Esophagus squamous epithelium (tissue), 5 donors: ENCODE measurements at places on chromosomes 11 and 22.

- no peak for DNase-seq
Measured at GRCh38 chr11:70647188-70648166, 249.1 kb downstream of the CTTN start.

DNA sequence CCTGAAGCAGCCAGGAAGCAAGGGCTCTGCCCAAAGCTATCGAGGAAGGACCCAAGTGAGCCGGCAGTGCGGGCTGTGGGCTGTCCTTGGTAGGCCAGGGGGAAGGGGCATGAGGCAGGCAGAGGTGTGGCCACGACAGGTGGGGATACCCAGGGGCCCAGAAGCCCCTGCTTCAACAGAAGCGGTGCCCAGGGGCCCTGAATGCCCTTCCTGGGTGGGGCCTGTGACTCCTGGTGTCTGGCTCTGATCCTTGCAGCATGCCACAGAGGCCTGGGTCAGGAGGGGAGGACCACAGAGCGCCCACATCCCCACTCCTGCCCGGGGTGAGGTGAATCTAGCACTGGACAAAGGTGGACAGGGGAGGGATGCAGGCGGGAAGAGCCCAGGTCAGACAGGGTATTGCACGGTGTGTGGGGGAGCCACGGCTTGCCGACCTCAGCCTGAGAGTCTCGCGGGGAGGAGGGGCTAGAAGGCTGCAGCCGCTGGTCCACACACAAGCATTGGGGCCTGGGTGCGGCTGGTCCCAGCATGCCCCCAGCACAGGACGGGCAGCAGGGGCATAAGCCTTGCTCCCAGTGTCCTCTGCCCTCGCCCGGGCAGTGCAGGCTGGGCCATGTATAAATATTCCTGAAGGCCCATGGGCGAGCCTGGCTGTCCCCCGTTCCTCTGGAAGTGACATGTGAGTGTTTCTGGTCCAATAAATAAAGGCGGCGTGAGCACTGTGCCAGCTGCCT is 19.0 kb downstream of the MAFF start:
- no peak for DNase-seq

DNA sequence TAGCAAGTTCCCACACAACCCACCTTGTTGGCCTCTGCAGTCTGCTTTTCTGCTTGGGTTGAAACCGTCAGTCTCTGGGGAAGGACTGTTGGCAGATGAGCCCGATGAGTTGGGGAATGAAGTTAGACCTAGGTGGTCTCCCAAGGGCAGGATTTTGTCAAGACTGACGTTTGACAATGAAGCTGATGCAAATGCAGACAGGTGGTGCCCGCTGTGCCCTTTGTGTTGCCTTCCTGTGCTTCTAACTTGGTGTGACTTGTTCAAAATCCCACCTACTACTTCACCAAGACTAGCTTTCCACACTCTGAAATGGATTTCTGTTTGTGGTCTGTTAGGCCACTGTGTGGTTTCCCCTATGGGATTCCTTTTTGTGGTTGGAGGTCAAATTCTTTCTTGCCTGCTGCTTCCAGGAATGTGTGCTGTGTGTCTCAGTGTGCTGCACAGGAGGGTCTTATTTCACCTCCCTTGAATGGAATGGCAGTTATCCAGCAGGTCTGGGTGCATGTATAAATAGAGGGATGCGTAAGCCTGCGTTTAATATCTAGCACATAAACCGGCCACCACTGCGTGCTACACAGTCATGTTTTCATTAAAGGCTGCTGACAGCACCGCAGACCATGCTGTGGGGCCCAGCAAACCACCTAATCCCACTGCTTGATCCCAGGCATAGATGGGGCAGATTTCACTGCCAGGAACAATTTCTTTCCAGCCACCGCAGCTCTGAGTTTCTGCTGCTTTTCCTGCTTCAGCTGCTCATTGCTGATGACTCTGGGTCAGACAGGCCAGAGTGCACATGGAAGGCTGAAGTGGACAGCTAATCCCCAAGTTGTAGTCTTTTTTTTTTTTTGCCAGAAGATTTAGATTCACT is 44.8 kb downstream of the ADAMTS8 start:
- no peak for DNase-seq

GRCh38 chr11:44624761-44625221 is 59.3 kb downstream of the CD82 start:
- DNase-seq = no peak

DNA sequence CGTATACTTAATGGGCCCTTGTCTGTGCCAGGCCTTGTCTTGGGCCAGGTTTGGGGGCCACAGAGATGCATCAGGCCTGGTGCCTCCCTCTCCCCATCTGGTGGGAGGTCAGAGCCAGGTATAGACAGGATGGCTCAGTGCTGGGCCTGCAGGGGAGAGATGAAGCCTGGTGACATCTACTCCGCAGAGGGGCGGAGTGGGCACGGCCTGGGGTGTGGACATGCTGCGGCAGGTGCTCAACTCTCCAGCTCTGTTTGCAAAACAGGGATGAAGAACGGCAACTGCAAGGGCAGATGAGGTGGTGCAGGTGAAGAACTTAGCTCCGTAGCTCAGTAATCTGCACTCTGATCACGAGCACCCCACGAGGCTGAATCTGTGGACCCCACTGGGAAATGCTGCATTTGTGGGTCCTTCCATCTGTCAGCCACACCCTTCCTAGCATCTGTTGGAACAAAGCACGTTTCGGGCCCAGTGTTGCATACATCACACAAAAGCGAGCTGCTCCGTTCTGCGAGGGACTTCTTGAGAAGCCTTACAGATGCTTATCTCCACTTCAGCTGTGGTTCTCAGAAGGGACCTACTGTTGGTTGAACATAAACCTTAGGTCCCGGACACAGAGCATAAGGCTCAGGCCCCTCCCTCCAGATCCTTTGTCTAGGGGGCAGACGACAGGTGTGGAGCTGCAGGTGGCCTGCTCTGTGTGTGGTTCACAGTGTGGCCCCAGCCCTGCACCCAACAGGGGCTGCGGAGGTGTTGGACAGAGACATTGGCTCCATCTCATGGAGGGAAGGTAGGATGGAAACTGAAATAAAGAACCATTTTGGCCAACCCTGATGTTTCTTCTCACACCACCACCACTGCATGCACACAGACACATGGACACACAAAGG is 78.3 kb downstream of the LRRC32 start:
- DNase-seq = no peak

DNA sequence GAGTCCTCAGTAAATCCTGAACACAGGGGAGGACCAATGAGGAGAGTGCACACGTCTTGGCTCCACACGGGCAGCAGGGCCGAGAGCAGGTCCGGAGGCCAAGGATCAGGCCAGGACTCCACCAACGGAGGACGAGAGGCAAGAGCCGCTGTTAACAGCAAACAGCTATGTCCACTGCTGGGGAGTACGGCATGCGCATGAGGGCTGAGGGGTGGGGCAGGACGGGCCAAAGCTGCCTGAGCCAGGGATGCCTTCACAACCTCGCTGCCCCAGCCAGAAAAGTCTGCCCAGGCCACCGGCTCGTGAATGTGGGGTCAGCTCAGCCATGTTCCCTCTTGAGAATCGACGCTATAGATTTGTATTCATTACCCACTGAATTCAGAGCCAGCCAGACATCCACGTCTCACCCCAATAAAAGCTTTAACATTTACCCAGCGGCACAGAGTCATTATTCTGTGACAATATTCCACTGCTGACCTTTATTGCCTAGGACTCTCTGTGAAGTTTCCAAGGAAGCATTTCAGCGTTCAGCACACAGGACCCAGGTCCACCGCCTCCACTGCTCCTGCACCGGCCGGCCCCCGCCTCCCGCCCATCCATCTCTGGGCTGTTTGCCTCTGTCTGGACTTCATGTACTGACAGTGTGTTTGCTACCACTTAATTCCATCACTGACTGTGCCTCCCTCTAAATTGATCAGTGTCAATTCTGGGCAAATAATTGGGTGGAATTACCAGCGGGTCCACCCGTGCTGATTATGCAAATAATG is 384.9 kb downstream of the SHANK2 start:
- no peak for DNase-seq

GRCh38 chr11:45801723-45802315 is 3.1 kb upstream of the SLC35C1 start:
- no peak for DNase-seq

- DNase-seq = no peak
Measured at GRCh38 chr22:42217752-42218280, 52.6 kb downstream of the TCF20 start.

DNA sequence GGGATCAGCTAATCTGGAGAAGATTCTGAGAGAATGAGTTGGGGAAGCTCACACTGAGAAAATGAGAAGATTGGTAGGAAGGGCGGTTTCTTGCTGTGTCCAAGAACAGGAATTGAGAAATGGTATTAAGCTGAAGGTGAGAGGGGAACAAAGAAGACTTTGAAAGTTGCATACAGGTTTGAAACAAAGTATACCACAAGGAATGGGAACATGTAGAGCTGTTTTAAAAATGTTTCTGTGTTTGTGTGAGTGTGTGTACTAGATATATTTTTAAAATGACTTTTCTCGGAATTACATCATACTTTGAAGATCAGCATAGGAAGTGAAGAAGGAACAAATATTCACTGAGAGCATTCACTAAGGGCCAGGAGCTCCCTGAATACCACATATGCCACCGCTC is 24.4 kb upstream of the IZUMO1R start:
- DNase-seq = no peak

DNA sequence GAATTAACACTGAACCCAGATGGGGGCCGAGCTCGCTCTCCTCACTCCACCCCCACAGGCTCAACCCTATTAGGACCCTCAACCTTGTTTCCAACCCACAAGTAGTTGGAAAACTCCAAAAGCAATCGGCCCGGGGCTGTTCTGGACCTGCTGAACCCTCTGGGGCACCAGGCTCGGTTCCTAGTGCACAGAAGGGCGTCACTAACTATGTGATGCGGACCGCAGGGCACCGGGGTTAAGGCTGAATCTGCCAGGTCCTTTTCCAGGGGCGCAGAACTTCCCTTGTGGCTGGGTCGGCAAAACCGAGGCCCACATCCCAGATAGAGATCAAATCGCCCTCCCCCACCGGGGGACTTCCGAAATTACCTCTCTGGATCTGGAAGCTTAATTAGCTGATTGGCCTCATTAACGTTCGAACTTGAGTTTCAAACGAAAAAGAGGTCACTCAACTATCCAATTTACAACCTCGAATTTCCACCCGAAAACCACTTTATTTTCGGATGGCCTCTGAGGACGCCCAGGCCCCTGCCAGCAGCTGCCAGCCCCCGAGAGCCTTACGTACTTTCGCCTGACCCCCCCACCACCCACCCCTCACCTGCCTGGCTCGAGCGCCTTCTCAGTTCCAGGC is 1.7 kb downstream of the SHANK2 start:
- no peak for DNase-seq

- DNase-seq = no peak
Measured at GRCh38 chr22:48491451-48491941, 1336.2 kb downstream of the BRD1 start.

- no peak for DNase-seq
Measured at GRCh38 chr22:42069801-42070516, 653 bp downstream of the NAGA start.

GRCh38 chr11:17828311-17828751 is 93.8 kb downstream of the KCNC1 start:
- no peak for DNase-seq

DNA sequence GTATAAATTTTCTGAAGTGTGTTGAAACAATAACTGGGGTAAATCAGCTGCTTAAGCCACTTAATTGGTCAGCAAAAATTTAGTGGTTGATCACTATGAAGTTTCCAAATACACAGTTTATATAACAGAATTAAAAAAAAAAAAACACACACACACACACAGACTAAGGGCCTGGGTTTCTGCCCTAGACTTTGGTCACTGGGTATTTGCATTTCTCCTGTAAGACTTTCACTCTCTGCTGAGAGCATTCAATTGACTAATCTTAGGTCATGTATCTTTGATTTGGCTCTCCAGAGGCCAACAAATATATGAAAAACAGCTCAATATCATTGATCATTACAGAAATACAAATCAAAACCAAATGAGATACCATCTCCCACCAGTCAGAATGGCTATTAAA is 214.3 kb downstream of the KCNA4 start:
- DNase-seq = no peak

DNA sequence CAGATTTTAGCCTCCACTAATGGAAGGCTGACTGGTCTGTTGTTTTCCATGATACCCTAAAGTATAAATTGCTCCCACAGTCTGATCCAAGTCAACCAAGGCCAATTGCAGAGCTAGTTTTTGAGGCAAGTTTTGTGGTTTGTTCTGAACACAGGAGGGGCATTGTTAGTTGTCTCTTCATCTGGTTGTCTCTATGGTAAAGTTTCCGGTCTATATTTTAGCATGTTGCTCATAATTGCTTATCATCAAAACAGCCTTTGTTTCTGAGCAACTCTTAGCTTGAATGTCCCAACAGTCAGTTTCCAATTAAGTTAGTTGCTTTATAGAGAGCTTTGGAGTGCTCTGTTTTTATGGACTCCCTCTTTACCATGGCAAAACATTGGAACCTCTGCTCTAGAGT is 217.6 kb upstream of the CARD18 start:
- no peak for DNase-seq

DNA sequence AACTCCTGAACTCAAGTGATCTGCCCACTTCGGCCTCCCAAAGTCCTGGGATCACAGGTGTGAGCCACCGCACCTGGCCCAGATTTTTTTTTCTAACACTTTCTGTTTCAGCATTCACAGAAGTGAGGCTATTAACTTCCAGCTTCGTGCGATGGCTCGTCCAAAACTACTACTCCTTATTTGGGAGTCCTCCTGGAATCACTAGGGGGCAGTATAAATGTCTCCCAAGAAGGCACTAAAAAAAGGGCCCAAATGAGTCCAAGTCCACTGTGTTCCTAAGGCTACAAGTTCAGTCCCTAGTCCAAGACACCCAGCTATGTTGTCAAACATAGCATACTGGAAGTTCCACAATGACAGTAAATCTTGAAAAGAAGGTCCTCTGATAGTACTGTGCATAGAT is 63.2 kb upstream of the BIRC3 start:
- no peak for DNase-seq

DNA sequence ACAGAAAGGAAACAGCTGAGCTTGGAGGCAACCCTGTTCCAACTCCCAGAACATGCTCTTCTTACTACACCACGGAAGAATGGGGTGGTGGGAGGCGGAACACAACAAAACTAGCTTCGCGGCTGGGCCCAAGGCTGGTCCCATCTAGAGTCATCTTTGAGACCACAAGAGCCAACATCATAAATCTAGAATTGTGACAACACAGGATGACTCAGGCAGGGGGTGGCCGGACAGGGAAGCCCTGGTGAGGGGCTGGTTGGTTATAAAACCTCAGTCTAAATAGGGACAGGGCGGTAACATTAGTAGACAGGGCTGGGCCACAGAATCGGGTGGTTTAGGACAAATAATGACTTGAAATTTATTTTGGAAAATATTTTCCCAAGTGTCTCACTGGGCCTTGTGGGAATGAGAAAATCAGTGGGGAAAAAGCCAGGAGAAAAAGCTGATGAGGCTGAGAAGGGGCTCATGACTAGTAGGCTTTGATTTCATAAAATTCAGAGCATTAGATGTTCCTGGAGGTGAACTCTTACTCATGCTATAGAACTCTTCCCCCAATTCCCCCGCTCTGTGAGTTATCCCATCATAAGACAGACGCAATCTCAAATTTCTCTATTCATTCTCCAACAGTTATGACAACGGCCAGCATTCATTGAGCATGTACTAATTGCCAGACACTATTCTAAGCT is 151.8 kb upstream of the TIMP3 start:
- no peak for DNase-seq

GRCh38 chr22:38187413-38188212 is 6.0 kb upstream of the PLA2G6 start:
- DNase-seq = no peak
